Activated naive CD4-positive, alpha-beta T cell treated with anti-CD3 and anti-CD28 coated beads, Interleukin-2, amount 10 ng/mL, durations not matched to agents 5 hours and 36 hours (primary cell): ENCODE measurements at places on chromosomes 16 and 17. TPM values are rescaled to one million over a fixed set of nuclear protein-coding genes. Genes with fewer than 3 reads are reported as not detected.

The CENPT gene
- 62.1 TPM for total RNA-seq

The SGCA gene
- total RNA-seq: not detected

The SLC52A1 gene
- total RNA-seq: 0.51 TPM

The GAST gene
- total RNA-seq: not detected

The KRTAP4-6 gene
- not detected for total RNA-seq
